NCI-H1417 (cell line): ENCODE measurements at places on chromosomes 3 and 15.

DNA sequence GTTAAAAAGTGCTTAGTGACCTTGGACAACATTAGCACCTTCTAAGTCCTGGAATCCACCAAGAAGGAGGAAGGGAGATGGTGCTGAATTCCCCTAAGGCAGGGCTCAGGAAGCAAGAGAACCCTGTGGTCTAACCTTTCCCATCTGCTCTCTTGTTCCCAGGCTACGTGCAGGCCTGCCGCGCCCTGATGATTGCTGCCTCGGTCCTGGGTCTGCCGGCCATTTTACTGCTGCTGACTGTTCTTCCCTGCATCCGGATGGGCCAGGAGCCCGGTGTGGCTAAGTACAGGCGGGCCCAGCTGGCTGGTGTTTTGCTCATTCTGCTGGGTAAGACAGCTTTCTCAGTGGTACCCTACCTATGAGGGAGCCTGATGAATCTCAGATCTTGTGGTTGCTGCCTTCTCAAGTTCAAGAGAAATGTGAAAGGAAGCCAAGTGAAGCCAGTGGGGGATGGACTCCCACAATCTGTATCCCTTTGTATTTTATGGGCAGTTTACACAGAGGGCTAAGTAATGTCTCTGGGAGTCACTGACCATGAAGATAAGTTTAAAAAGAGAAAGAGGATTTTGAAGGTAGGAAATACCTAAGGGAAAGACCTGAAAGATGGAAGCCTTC is 4.4 kb downstream of the CLDN11 start:
- no peak for DNase-seq

DNA sequence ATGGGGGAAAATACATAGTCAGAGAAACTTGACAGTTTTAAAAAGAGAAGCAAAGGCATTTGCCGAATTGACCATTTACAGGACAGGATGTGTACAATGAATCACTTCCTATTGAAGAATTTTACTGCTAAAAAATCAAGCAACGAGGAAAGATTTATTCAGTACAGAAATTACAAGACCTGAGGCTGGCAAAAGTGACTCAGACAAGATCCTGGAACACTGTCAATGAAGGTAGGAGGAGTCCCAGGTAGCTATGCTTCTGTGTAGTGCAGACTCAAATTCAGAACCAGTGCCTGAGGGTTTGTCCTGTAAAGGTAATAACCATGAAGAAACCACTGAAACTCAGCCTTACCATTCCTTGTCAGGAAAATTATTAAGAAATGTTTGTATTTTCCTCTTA is 120.9 kb downstream of the ZMAT3 start:
- DNase-seq: no peak

DNA sequence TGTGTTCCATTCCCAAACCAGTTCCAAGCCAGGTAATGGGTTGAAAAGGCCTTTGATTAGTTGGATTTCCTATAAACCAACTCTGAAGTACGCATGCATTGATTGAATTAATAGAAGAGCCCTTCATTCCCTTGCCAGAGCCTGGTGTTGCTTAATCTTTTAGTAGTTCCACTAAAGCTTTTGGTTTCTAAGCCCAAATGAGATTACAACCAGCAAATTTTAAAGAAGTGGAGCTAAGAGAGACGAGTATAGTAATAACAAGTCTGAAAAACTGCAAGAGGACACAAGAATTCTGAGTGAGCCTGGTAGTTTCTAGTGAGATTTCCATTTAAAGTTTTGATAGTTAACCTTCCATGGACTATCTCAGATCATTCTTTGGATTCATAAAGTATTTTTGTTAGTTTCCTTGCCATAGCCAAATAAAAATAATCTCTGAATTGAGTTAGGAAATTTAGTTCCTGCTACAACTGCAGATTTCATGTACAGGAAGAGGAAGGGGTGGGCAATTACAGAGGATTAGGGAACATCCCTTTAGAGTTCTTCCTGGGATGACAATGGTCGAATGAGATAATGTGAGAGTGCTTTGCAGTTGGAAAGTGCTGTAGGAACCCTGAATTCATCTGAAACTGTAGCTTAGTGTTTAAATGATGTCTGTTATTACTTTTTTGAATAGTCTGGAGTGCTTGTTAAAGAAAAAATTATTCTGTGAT is 136.8 kb downstream of the FNDC3B start:
- DNase-seq: no peak

DNA sequence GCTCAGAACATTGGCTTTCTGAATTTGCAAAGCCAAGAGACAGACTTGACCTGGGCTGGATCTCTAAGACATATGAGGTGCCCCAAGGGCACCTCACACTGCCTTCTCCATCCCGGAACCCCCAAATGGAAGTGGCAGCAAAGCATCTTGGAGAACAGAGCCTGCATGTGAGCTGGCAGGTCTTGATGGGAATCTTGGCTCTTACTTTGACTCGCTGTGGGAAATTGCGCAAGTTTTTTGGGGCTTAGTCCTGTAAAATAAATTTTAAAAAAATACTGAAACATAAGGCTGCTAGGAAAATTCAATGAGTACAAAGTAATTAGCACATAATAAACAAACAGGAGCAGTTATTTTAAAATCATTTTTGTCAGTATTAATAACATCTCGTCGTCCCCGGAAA is 13.7 kb upstream of the SEC22A start:
- no peak for DNase-seq

DNA sequence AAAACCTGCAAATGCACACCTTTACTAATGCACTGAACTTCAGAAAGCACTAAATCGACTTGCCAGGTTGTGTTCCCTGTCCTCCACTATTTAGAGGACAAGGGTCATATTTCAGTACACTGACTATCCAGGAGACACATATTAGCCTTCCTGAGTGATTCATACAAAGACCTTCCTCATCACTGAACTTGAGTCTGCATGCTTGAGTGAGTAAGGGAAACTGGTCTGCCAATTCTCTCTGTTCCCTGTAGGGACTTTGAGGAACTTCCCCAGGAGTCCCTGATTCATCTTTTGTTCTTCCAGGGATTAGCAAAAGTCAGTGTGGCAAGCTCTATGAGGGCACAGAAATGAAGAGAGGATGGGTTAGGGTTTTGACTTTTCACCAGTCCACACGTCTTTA is 565.9 kb downstream of the PDCD6IP start:
- no peak for DNase-seq

DNA sequence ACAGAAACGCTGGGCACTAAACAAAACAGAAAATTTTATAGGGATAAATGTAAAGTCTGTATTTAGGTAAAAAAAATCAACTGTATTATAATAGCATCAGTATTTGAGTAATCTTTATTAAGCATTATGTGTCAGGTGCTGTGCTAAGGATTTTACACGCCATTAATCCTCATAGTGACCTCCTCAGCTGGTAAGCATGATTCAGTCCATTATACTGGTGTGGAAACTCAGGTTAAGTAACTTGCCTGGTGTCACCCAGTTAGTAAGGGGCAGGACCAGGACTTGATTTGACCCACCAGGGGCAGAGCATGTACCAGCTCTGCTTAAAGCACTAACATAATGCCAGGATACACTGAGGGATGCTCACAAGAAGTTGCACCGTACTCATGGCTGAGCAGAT is 4.8 kb downstream of the MYO5C start:
- no peak for DNase-seq

- no peak for DNase-seq
Measured at GRCh38 chr3:105826778-105827634, 41.8 kb downstream of the CBLB start.
